Heart right ventricle (tissue), 16 donors: ENCODE measurements at places on chromosomes 1 and 21. TPM values are rescaled to one million over a fixed set of nuclear protein-coding genes. Genes with fewer than 3 reads are reported as not detected.

GRCh38 chr1:212916481-212917133, 33.7 kb upstream of the VASH2 start:
- DNase-seq, result peak; percentile 42

The COL8A2 gene
- total RNA-seq, result 0.75 TPM

GRCh38 chr1:230114237-230114651, 47.2 kb downstream of the GALNT2 start:
- no peak for DNase-seq

DNA sequence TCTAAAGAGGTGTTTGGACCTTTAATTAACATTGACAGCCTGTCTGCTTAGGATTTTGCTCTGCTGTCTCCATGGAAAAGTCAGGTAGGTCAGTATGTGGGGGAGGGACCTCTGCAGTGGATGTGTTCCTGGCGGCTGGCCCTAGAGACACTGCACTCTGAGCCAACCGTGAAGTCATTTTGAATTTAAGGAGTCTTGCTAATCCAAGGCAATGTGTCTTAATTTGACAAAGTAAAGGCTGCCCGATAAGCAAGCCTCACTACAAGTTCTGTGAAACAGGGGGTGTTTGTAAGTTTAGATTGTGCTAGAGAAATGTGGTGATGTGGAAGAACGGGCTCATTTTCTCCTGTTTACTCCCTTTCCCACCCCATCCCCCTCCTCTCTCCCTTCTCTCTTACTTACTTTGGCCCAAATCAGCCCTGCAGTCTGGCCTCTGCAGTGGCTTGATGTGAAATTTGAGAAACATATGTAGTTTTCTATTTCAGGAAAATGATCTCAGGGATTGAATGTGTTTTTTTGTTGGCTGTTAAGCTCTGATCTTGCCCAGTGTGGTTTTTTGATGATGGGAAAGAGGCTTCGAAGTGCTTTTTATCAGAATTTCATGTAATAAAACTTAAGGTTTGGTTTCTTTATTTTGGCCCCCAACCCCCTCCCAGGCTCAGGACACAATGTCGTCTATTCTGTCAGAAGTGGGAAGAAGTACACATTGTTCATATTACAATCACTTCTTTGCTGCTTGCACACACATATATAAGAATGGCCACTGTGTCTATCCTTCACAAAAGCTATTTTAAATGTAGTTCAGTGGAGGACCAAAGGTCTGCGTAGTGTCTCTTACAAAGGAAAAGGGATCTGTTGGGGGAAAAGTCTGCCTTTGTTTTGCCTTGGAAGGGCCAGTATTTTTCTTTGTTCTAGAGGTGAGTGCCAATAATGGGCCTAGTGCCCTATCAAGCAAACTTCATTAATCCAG, 96.6 kb downstream of the FGGY start:
- peak; percentile 90 for DNase-seq

The RALGPS2 gene
- total RNA-seq, result 9.7 TPM

DNA sequence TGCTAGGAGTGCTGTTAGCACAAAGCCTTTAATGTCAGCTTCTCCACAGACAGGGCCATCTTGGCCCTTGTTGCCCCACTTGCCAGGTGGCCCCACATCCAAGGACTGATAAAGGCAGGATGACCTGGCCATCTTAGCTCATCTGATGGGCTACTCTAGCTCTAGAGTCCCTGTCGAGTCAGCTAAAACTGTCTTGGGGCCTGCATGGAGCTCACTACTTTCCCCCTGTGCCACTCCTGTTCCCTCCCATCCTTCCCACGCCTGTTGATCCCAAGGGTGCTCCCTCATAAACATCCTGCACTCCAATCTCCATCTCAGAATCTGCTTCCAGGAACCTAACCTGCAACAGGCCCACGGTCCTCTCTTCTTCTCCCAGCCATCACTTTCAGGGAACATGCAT, 652 bp upstream of the GPX7 start:
- no peak for DNase-seq

- DNase-seq, result no peak
These were observed 278.2 kb downstream of the RRAGC start for GRCh38 chr1:38581396-38581795.

DNA sequence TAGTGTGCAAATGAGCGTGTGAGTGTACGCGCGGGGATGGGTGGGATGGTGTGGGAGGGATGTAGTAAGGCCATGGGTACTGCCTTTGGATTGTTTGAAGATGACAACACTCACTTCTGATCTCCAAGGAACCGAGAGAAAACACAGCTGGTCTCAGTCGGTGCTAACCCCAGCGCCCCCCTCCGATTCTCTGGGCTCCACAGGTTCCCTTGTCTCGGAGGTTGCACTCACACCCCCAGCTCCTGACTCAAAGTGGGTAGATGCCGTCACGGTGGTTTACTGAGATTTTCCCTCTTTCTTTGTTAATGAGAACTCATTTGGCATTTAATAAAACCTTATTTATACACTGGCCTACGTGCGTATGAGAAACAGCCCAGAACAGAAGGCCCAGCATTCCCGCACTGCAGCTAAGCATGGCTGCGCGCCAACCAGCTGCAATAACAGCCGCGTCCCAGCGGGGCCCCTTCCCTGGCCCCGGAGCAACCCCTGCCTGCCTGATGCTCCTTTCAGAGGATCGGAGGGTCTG, 25.8 kb downstream of the ABCA4 start:
- peak; percentile 87 for DNase-seq

The PCP4 gene
- 3.2 TPM for total RNA-seq

- DNase-seq, result no peak
These were observed 81.2 kb downstream of the KCNN3 start for GRCh38 chr1:154788886-154789285.

DNA sequence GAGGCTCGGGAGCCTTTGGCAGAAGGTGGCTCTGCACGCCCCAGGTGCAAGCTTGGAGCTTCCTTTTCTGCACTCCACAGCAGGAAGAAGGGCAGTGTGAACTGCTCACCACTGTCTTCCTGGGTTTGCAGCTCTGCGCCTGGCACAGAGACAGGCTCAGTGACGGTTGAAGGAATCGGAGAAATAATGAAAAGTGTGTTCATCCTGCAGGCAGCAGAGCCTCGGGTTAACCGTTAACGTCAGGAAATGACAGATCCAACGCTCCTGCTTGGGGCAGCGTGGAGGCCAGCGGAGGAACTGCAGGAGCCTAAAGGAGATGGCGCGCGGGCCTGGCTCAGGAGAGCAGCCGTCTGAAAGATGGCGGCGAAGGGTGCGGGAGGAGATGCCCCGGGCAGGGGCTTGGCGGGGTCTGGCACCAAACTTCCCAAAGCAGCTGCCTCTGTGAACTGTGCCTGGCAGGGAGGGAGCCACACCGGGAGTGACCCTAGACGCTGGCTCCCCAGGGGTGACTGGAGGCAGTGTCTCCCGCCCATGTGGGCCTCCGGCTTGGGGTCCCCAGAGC, 10.9 kb upstream of the SAMD11 start:
- no peak for DNase-seq

GRCh38 chr1:213286235-213286634, 235.2 kb downstream of the RPS6KC1 start:
- no peak for DNase-seq

- DNase-seq, result no peak
These were observed 12.3 kb downstream of the AHDC1 start for GRCh38 chr1:27591622-27592021.

The TIE1 gene
- total RNA-seq, result 34.6 TPM
